A673 (cell line): ENCODE measurements at places on chromosomes 3 and 15. TPM values are rescaled to one million over a fixed set of nuclear protein-coding genes. Genes with fewer than 3 reads are reported as not detected.

DNA sequence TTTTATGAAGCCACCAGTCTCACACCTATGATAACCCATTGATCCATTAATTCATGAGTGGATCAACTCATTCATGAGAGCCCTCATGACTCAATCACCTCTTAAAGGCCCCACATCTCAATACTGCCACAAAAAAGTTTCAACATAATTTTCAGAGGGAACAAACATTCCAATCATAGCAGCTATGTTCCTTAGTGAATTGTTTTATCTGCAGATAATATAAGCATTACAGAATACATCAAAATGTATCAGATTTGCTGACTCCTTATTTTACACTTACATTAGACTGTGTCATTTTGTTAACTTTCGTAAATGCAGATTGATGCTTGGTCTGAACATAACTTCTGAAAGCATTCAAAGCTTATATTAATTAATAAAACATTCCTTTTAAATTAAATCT lies 155.3 kb upstream of the MBNL1 start:
- no peaks in the 10 kb centered on the region for H3K36me3 ChIP-seq
- no peak overlapping the region for H3K4me3 ChIP-seq
- DNase-seq: no peak
- no peaks in the 10 kb centered on the region for H3K4me1 ChIP-seq
- H3K27ac ChIP-seq: no peak overlapping the region
- H3K27me3 ChIP-seq: no peaks in the 10 kb centered on the region

GRCh38 chr15:83992324-83993031 lies 243.1 kb upstream of the GOLGA6L4 start:
- H3K36me3 ChIP-seq: no peaks in the 10 kb centered on the region
- H3K27ac ChIP-seq: no peak overlapping the region
- no peaks in the 10 kb centered on the region for H3K27me3 ChIP-seq

- no peak overlapping the region for H3K4me3 ChIP-seq
- no peak overlapping the region for H3K27ac ChIP-seq
- no peaks in the 10 kb centered on the region for H3K36me3 ChIP-seq
- no peak for DNase-seq
Observed at GRCh38 chr3:134852893-134853351, 57.9 kb downstream of the EPHB1 start.

- DNase-seq: peak; percentile 27
- H3K27ac ChIP-seq: no peak overlapping the region
- no peaks in the 10 kb centered on the region for H3K4me1 ChIP-seq
- no peaks in the 10 kb centered on the region for H3K27me3 ChIP-seq
- H3K36me3 ChIP-seq: no peaks in the 10 kb centered on the region
Observed at GRCh38 chr3:44252332-44252959, 10.8 kb downstream of the TOPAZ1 start.

- no peaks in the 10 kb centered on the region for H3K36me3 ChIP-seq
- H3K27me3 ChIP-seq: no peaks in the 10 kb centered on the region
- H3K4me1 ChIP-seq: peaks cover 30% of the 10 kb centered on the region
- H3K4me3 ChIP-seq: no peak overlapping the region
- no peak for DNase-seq
Observed at GRCh38 chr15:74312445-74313007, 54.9 kb downstream of the CYP11A1 start.

GRCh38 chr3:125140818-125141595 lies 71.5 kb downstream of the SLC12A8 start:
- no peak overlapping the region for H3K27ac ChIP-seq
- DNase-seq: no peak
- H3K36me3 ChIP-seq: no peaks in the 10 kb centered on the region
- no peaks in the 10 kb centered on the region for H3K27me3 ChIP-seq

The COL6A6 gene
- not detected in 2 replicates for total RNA-seq

The TUSC7 gene
- total RNA-seq: not detected in 2 replicates

The MEIS2 gene
- total RNA-seq: 9.3 and 11.7 TPM in 2 replicates

The C2CD4A gene
- total RNA-seq: 0.22 and 0.34 TPM in 2 replicates
